ENCODE measurements at places on chromosomes 3 and 15.

- no peak for DNase-seq
Measured at GRCh38 chr15:80803580-80804525, 24.7 kb downstream of the CEMIP start.

GRCh38 chr3:11643201-11643603 is 513 bp downstream of the VGLL4 start:
- DNase-seq: no peak

DNA sequence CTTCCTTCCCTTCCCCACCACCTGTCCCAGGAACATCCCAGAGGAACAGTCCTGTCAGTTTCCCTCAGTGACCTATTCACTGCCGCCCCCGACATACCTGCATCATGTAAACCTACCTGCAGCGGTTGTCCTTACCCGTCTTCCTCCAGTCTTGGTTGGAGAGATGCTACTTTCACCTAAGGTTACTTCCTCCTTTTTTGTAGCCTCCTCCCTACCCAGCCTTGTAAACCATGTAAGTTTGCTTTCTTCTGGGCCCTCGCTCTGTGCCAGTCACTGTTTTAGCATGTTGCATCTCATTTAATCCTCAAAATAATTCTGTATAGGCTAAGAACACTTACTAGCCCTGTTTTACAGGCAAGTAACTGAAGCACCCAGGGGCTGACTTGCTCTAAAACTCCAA is 58.3 kb downstream of the GPR171 start:
- no peak for DNase-seq

GRCh38 chr15:50259276-50259675 is 6.2 kb downstream of the HDC start:
- DNase-seq: no peak

DNA sequence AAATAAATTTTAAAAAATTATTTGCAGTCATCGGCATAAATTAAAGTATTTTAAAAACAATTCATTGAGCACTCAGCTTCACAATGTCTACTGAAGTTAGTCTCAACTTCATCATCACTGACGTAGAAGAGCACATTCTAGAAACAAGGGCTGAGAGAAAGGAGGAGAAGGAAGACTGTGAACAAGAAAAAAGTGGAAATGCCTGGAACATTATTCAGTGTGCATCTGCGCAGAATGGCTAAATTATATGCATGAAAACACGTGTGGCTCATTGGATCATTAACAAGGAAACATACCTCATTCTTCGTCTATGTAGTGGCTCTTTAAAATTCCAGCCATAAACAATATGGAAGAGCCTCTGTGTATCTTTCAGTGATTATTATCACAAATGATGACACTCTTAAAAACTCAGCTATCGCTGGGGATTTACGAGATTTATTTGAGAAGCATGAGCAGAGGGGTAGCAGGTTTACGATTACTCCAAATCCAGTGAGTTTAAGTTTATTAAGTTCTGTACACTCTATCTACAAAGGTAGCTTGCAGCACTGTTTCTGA is 404.2 kb upstream of the CDIN1 start:
- DNase-seq: no peak

DNA sequence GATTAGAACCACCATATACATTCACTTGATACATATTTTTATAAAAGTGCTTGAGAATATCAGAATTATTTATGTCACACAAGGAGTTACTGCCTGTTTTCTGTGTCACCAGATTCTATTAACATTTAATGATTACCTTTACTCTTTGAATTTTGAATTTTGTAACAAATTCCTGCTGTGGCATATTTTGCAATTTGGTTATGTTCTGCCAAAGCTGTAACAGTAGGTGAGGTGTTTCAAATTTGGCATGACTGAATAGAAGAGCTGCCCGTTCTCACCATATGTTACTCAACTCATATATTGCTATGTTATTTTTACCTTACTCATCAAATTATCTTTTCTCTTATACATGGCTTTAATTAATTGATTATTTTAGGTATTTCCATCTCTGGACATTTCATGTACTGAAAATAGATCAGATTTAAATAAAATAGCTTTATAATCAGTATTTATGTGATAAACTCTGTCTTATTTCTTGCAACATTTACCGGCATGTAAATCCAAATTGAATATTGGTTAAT is 18.9 kb downstream of the PML start:
- no peak for DNase-seq

- DNase-seq: no peak
Measured at GRCh38 chr3:43330981-43331380, 44.6 kb downstream of the SNRK start.

DNA sequence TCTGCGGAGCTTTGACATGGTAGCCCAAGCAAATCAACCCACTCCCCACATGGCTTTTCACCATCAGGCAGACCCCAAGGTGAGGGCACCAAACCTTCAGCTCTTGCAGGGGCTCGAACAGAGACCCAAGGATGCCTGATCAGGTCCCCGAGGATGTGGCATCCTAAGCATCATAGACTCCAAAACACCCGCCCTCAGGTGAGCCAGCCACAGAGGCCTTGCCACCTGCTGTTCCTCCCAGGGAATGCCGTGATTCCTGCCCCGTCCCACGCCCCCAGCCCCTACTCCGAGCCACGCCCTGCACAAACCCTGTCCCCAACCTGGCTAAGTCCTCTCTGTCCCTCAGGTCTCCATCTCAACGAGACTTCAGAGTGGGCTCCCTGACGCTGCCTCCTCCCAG is 34.7 kb upstream of the SLC41A3 start:
- no peak for DNase-seq

DNA sequence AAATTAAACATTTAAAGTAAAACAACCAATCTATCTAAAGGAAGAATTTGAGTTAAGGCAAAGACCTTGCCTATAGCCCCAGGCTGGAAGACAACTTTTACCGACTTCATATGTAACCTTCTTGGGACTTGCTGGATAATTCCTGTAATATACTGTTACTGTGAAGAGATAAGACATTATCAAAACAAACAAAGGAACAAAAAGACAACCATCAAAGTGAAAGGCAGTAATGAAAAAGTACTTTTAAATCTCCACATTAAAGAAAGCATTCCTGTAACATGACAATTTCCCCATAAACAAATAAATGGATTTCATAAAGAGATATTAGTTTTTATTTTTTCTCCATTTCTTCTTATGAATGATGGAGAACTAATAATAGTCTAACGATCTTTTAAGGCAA is 2.4 kb downstream of the CMTM6 start:
- DNase-seq: no peak

DNA sequence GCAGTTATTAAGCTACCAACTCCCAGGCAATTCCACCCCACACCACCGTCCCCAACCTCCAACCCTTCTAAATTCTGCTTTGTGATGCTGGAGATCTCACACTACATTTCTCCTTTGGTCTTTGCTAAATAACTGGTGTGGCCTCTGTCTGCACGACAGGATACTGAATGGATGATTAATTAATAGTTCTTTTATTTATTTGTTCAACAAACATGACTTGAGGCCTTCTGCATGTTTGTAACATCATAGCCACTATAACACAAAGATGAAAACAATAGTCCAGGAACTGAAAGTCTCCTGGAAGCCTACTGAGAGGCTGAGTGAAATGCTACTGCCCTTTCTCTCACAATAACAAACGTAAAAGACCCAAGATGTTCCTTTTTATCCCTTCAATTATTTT is 609.5 kb upstream of the UBE2E2 start:
- DNase-seq: no peak

DNA sequence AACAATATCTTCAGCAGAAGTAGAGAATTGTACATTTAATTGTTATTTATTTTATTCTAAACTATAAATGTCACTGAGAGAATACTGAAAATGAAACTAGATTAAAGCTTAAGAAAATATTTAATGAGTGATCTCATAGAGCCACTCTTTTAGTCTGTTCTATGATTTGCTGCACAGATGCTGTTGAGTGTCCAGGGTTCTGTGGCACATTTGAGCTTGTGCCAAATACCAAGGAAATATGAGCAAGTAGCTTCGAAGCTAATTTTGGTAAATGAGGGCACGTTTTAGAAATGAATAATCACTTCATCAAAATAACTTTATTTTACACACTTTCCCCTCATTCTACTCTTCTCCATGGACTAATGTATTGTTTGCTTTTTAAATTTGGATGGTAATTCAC is 53.6 kb upstream of the THRB start:
- DNase-seq: no peak

- DNase-seq: no peak
Measured at GRCh38 chr3:116179091-116179490, 266.2 kb downstream of the LSAMP start.

DNA sequence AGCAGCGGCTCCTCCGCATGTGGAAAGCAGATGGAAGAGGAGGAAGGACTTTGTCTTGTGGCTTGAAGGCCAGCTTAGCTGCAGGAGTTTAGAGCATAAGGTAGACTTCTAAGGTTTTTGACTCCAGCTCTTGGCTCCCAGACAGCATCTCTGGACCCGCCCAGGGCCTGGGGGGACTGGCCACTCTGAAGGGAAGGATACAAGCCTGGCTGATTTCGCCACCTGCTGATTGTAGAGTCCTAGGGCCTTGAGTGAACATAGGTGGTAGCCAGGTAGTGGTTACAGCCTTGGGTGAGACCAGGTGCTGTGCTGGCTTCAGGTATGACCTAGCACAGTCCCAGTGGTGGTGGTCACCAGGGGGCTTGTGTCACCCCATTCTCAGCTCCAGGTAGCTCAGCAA is 48.4 kb upstream of the RPL35A start:
- no peak for DNase-seq

- no peak for DNase-seq
Measured at GRCh38 chr3:141401573-141402475, 33.5 kb downstream of the ZBTB38 start.

DNA sequence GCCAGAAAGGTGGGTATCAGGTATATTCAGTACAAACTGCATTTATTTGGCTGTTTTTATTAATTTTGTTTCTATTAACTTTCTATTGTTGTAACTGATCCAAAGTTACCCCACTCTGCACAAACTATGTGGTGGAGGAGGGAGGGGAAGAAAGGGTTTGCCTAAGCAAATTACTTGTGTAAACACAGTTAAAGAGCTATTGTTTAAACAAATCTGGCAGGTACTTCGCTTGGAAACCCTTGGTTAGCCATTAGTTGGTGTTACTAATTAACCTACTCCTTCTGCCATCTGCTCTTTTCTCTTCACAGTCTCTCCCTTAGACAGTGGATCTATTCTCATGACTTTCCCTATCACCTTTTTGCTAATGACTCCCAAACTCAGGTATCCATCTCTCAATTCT is 328.4 kb upstream of the NECTIN3 start:
- no peak for DNase-seq

GRCh38 chr3:187098923-187099512 is 40.3 kb downstream of the RPL39L start:
- DNase-seq: no peak

GRCh38 chr3:40768046-40768445 is 243.3 kb downstream of the ZNF621 start:
- DNase-seq: no peak

- DNase-seq: no peak
Measured at GRCh38 chr3:174767853-174768382, 91.2 kb upstream of the NAALADL2 start.

GRCh38 chr3:33313331-33313730 is 36.1 kb downstream of the FBXL2 start:
- no peak for DNase-seq

GRCh38 chr15:93244696-93245660 is 156.0 kb upstream of the RGMA start:
- no peak for DNase-seq

DNA sequence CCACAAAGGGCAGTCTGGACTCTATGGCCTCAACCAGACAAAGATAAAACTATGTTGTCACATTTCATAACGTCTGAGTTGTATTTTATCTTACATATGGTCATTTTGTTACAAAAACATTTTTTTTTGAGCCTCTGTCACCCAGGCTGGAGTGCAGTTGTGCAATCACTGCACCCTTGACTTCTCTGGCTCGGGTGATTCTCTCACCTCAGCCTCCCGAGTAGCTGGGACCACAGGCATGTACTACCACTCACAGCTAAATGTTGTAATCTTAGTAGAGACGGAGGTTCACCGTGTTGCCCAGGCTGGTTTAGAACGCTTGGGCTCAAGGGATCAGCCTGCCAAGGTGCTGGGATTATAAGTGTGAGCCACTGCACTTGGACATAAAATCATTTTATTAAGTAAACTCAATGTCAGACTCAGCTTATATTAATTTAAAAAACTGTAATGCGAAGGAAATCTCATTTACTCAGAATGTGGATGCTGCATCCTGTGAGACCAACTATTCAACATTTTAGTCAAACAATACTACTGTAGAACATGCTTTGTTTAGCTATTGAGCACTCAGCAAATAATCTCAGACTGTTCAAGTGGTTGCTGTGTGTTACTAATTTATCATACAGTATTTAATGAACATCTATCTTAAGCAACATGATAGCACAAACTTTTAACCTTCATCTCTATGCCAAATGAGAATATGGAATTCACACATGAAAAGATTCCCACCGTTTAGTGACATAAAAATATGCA is 209.2 kb downstream of the TBL1XR1 start:
- DNase-seq: no peak

All from stimulated activated CD8-positive, alpha-beta memory T cell treated with anti-CD3 and anti-CD28 coated beads, Interleukin-2, amount 100 ng/mL, for 1 hour (primary cell).